ENCODE measurements at places on chromosomes 13 and 19. TPM values are rescaled to one million over a fixed set of nuclear protein-coding genes. Genes with fewer than 3 reads are reported as not detected.

GRCh38 chr19:40507892-40508291 is 41.1 kb downstream of the SPTBN4 start:
- DNase-seq = no peak
- H3K4me1 ChIP-seq = peaks cover 2% of the 10 kb centered on the region
- H3K27ac ChIP-seq = no peak overlapping the region
- H3K4me3 ChIP-seq = no peak overlapping the region
- H3K36me3 ChIP-seq = no peaks in the 10 kb centered on the region

- no peak overlapping the region for H3K27ac ChIP-seq
- DNase-seq = no peak
- no peak overlapping the region for H3K4me3 ChIP-seq
Observed at GRCh38 chr19:12866416-12867119, 14.7 kb downstream of the DNASE2 start.

DNA sequence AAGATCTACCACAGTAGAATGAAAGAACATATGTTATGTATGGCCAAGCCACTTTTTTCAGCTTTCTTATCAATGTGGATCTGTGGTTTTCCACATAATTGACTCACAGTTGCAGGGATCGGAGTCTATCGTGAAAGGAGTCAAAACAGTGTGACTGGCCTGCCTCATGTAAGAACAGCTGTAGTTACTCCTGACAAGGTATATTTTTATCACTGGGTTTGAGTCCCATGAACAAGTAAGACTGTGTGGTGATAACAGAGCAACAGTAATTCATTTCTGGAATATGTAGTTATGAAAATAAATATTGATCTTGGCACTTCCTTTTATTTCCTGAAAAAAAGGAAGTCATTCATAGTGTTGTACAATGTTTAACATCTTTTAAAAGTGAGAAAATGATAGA is 416.6 kb downstream of the KLF12 start:
- H3K27me3 ChIP-seq = no peaks in the 10 kb centered on the region
- H3K36me3 ChIP-seq = peaks cover 25% of the 10 kb centered on the region
- H3K4me1 ChIP-seq = peaks cover 43% of the 10 kb centered on the region
- no peak for DNase-seq

DNA sequence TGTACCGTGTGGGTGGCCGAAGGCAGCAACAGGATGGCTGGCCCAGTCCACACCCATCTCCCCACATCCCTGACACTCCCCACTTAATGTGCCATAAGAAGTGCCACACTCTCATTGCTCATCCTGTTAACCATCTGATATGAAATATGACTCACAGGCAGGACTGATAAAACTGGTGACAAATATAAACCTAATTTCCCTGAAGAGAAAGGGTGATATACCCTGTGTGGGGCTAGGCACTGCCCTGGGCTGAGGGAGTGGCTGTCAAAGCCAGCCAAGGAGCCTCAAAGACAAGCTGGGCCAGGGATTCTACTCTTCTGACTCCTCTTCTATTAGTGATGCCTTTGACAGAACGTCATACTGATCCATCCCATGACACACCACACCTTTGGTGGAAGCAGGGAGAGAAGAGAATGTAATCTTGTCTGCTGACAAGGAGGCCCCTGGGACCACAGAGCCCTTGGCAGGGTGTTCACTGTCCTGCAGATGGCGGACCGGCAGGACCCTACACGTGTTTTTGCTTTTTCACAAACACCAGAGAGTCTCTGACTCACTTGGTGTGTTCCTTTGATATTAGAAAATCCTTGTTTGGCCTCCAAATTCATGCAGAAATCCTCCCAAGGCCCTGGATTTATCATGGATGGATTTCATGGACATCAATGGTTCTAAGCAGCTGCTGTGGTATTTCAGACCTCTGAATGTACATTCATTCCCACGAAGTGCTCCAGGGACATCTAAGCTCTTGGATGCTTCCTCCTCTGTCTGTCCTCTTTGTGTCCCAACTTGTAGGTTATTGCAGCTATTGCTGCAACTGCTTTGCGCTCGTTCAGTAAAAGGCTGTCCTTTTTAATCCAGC is 98.0 kb upstream of the WASF3 start:
- H3K27me3 ChIP-seq = peaks cover 11% of the 10 kb centered on the region
- no peak overlapping the region for H3K4me3 ChIP-seq
- no peaks in the 10 kb centered on the region for H3K4me1 ChIP-seq

- H3K4me1 ChIP-seq = peaks cover 66% of the 10 kb centered on the region
- no peak for DNase-seq
- H3K4me3 ChIP-seq = no peak overlapping the region
- H3K27me3 ChIP-seq = peaks cover 16% of the 10 kb centered on the region
- H3K27ac ChIP-seq = no peak overlapping the region
- H3K36me3 ChIP-seq = peaks cover 2% of the 10 kb centered on the region
Observed at GRCh38 chr19:16258440-16258903, 60.8 kb downstream of the AP1M1 start.

DNA sequence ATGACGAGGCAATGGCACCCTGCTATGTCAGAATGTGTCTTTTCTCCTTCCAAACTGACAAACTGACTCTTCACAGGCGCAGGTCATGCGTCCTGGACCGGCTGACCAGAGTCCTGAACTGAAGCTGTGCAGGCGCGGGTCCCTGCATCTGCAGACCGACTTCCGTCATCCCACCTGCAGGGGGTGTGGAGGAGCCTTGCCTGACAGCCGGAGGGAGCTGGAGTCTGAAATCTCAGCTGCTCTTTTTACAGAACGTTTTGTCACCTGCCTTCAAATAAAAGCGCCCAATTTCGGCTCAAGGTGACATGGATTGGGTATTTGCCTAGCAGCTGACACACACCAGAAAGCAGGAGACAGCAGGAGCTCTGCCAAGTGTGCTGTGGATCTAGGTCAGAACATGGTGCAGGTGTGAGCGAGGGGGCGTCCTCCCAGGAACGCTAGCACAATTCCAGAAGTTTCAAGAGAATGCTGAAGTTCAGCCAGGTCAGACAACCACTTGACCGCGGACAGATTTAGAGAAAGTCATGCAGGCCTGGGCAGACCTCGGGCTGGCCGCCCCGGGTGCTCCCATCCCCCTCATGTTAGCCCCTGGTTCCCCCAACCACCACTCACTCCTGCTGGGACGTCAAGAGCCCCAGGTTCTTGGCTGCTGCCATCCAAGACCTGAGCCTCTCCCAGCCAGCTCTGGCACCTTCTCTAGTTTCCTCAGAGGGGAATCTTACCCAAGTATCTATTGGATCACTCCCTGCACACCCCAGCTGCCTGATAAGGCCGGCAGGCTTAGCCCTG is 32.8 kb downstream of the ELL start:
- no peak overlapping the region for H3K27ac ChIP-seq
- H3K27me3 ChIP-seq = no peaks in the 10 kb centered on the region
- DNase-seq = no peak
- H3K4me1 ChIP-seq = peaks cover 55% of the 10 kb centered on the region
- no peaks in the 10 kb centered on the region for H3K36me3 ChIP-seq
- H3K4me3 ChIP-seq = no peak overlapping the region

- peaks cover 24% of the 10 kb centered on the region for H3K4me1 ChIP-seq
- no peak overlapping the region for H3K27ac ChIP-seq
- no peak overlapping the region for H3K4me3 ChIP-seq
Observed at GRCh38 chr19:38547421-38547820, 70.3 kb downstream of the MAP4K1 start.

DNA sequence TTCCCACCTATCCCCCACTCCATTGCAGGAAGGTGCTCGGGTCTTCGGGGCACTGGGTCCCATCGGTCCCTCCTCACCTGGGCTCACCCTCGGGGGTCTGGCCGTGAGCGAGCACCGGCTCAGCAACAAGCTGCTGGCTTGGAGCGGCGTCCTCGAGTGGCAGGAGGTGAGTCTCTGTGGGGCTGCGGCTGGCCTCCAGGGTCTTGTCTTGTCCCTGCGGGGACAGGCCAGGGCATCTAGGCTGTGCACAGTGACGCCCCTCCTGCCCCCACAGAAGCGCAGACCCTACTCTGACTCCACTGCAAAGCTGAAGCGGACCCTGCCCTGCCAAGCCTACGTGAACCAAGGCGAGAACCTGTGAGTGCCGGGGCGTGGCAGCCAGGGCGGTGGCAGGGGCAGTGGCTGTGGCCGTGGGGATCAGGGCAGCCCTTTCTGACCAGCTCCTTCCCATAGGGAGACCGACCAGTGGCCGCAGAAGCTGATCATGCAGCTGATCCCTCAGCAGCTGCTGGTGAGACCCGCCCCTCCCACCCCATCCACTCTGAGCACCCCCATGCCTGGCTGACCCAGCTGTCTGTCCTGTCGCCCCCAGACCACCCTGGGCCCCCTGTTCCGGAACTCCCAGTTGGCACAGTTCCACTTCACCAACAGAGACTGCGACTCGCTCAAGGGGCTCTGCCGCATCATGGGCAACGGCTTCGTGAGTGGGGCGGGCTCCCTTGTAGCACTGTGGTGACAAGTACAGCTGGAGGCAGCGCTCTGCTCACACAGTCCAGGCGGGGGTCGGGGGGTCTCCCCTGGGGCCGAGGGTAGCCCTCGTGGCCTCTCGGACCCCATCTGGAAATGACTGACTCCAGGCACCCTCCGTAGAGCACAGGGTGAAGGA is 3.7 kb downstream of the PTOV1 start:
- H3K4me1 ChIP-seq = peaks cover 22% of the 10 kb centered on the region
- H3K36me3 ChIP-seq = peaks cover 16% of the 10 kb centered on the region
- no peak overlapping the region for H3K27ac ChIP-seq
- no peak for DNase-seq
- peaks cover 9% of the 10 kb centered on the region for H3K27me3 ChIP-seq

SPACA4 gene
- total RNA-seq = not detected

RGS9BP gene
- 0.34 TPM for total RNA-seq
